NB4 (cell line): ENCODE measurements at places on chromosomes 6 and 20.
A peak's percentile ranks its signal among the peaks of the same experiment; 100 is the strongest.

DNA sequence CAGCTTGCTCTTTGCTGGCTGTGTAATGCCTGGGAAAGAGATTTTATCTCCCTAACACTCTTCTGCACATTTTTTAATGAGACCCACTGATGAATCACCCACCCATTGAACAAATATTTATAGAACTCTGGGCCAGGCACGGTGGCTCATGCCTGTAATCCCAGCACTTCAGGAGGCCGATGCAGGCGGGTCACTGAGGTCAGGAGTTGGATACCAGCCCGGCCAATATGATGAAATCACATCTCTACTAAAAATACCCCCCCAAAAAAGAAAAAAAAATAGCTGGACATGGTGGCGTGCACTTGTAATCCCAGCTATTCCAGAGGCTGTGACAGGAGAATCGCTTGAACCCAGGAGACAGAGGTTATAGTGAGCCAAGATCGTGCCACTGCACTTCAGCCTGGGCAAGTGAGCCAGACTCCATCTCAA is 82.1 kb upstream of the SIRPA start:
- DNase-seq, result no peak

- no peak for DNase-seq
Measured at GRCh38 chr6:72946774-72947173, 278.5 kb downstream of the KHDC1L start.

- DNase-seq, result no peak
Measured at GRCh38 chr6:37050854-37051137, 45.3 kb downstream of the FGD2 start.

DNA sequence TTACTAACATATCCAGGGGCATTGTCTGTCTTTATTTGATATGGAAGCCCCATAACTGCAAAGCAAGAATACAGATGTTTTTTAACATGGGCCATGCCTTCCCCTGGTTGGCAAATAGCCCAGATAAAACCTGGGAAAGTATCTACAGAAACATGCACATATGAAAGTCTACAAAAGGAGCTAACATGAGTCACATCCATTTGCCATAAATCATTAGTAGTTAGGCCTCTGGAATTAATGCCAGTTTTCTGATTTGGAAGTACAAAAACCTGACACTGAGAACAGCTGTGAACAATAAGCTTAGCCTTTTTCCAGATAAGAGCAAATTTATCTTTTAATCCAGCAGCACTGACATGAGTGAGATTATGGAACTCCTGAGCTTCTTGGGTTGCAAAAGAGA is 418.0 kb upstream of the IMPG1 start:
- DNase-seq, result no peak

GRCh38 chr6:98812220-98812619 is 22.2 kb upstream of the POU3F2 start:
- DNase-seq, result no peak

DNA sequence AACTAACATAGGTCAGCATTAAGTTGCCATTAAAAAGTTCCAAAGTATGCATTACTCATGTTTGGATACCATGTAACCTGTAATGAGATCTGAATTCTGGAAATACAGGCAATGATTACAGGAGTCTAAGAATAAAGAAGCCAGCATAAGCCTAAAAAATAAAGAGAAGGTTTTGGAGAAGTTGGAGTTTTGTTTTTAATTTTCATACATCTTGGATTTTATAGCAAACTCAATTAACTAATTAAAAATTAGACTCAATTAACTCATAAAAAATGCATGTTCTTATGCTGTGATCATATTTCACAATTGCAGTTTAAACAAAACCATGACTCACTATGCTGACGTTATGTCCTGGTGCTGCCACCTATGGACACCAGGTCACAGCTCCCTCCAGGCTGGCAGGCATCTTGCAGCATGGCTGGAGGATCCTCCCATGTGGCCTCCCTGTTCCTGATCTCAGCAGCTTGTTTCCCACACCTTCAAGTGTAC is 648.8 kb upstream of the AGPAT4 start:
- peak; percentile 78 for DNase-seq

DNA sequence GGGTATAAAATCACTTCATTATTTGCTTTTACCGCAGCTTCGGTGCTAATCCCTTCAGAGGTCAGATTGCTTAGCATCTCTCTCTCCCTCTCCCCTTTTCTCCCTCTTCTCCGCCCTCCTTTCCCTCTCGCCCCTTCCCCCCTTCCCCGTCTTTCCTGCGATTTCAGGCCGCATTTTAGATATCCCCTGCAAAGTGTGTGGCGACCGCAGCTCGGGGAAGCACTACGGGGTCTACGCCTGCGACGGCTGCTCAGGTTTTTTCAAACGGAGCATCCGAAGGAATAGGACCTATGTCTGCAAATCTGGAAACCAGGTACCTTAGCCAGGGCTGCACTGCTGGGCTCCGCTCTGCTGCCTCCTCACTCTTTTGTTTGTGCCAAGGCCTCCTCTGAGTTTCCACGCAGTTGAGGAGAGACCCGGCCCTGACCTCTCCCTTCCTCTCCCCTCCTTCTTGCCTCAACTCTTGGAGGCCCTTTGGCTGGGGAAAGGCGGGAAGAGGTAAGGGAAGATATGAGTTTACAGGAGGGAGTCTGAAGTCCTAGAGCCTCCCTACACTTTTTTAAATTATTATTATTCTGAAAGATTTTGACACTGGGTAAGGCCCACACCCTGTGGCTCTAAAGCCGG is 5.6 kb downstream of the NR2E1 start:
- DNase-seq, result no peak

DNA sequence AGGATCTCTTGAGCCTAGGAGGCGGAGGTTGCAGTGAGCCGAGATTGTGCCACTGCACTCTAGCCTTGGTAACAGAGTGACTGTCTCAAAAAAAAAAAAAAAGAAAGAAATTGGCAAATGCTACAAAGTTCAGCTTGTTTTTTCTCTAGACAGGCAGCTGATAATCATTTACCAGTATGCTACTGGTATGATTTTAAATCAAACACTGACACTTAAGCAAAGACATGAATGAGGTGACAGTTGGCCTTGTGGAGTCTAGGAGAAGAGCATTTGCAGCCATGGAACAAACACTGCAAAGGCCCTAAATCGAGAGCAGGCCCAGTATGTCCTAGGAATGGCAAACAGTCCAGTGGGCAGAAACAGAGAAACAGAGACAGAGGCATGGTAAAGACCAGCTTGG is 99.7 kb upstream of the CEP85L start:
- no peak for DNase-seq

DNA sequence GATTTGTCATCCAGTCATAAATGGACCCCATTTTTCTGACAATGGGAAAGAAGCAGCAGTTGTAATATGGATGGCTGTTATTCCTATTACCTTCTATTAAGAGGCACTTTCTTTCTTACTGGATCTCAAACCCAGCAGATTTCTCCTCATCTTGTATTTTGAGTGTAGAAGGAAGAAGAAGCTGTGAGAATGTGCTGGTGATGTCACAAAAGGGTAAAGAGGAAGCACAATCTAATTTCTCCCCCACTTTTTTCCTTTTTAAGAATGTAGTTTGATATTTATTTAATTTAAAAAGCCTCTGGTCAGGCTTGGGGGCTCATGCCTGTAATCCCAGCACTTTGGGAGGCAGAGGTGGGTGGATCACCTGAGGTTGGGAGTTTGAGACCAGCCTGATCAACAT is 100.0 kb upstream of the JARID2 start:
- no peak for DNase-seq

DNA sequence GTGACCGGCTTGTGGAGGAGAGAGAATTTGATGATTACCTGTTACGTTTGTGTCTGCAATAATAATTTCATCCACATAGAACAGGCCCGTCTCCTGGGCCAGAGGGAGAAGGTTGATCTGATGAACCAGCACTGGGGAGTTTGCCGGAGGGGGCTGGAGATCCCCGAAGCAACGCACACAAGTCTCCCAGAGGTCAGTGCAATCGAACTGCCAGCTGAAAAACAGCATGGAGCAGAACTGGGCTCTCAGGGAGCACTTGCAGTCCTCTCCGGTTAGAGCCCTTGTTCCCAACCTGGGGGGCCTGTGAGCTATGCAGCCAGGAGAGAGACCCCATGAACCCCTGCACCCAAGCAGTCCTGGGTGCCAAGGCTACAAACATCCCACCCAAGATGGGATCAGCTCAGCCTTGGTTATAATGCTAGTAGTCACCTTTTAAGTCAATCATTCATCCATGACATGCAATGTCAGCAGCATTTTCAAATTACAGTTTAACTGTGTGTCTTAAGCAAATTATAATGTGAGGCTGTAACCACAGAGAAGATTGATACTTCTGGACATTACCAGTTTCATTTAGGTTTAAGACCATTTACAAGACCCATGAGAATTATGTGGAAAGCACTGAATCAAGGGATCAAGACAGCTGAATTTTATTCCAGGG is 34.2 kb downstream of the PKHD1 start:
- no peak for DNase-seq

DNA sequence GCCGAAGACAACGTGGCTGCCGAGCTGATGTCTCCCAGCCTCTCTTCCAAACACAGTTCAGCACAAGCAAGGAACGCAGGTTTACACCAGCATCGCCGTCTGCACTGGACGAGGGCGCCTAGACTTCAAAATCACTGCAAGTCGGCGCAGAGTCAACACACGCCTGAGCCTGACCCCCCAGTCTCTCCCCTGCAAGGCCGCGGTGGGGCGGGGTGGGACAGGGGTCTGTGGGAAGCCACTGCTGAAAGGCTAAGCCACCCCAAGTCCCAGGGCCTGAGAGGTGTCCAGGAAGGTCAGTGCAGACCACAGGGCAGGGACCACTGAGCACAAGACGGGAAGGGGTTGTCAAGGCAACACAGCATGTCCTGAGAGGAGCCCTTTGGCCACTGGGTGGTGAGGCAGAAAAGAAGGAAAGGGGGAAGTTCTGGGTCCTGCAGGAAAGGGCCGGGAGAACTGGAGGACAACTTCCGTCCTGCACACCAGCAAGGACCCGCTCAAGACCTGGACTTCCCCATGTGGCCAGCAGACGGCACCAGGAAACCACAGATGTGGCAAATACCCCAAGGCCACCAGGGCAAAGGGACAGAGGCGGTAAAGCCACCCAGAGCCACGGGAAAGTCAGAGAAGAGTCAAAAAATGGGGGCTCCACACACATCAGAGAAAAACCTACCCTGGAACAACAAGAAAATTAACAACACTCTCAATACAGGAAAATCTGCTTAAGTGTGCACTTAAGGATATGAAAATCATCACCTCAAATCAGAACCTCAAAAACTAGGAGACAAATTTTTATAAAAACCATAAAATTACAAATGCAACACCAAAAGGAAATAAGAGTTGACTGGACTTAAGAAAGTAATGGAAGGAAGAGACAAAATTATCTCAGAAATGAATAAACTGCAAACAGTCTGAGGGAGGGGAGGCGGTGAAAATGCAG is 84.8 kb downstream of the TAF4 start:
- DNase-seq, result peak; percentile 37

DNA sequence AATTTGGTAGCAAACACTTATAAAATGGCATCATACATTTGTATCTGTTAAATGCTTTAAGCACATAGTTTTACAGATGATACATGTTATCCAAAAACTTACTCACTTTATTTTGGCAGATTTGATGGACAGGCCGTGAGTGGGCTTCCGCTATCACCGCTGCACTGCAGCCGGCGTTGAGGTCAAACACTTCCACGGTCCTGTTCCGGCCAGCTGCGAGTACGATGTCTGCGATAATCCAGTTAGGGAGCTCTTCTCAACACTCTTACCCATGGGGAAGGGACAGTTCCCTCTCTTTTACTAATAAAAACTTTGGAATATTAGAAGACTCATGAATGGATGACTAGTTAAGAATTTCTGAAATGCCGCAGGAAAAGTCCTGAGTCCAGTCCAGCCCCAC is 69.0 kb downstream of the WDR27 start:
- no peak for DNase-seq

- DNase-seq, result no peak
Measured at GRCh38 chr20:47816487-47817451, 31.5 kb upstream of the SULF2 start.

DNA sequence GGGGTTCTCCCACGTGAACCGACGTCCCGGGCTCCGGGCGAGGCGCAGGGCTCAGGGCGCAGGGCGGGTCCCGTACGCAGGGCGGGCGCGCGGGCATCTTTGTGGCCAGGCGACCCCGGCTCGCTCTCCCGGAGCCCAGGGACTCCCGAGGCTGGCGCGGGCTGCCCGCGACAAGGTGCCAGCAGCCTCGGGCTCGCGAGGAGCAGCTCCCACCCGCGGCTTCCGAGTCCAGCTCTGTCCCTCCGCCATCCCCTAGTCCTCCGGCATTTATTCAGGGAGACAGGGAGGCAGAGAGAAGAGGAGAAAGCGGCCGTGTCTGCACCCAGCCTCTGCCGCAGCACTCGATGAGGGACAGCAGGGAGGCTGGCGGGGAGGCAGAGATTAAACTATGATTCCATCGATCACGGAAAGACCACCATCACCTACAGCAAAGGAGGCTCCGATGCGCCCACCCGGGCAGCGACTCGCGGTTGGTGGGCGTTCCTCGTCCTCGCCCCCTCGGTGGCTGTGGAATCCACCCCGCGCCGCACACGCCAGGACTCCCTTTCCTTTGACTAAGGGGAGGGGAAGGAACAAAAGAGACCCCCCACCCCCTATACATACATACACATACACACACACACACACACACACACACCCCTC is 1.1 kb downstream of the RGS17 start:
- no peak for DNase-seq

DNA sequence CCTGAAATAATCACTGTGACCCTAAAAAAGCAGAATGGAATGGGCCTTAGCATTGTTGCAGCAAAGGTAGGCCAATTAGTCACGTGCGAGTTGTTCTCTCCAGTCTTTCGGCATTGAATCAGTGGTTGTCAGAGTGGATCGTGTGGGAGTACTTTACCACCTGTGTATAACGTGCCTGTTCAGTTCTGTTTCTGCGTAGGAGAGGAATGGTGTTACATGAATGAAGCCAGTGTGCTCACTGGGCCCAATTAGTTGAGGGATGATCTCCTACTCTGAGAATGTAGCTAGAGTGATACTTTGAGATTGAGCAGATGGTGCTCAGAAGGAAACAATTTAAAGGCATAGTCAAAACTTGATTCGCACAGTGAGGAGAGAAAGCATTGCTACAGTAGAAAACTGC is 72.4 kb upstream of the KIF25 start:
- no peak for DNase-seq

- no peak for DNase-seq
Measured at GRCh38 chr6:30612687-30613248, 4.3 kb downstream of the PPP1R10 start.

DNA sequence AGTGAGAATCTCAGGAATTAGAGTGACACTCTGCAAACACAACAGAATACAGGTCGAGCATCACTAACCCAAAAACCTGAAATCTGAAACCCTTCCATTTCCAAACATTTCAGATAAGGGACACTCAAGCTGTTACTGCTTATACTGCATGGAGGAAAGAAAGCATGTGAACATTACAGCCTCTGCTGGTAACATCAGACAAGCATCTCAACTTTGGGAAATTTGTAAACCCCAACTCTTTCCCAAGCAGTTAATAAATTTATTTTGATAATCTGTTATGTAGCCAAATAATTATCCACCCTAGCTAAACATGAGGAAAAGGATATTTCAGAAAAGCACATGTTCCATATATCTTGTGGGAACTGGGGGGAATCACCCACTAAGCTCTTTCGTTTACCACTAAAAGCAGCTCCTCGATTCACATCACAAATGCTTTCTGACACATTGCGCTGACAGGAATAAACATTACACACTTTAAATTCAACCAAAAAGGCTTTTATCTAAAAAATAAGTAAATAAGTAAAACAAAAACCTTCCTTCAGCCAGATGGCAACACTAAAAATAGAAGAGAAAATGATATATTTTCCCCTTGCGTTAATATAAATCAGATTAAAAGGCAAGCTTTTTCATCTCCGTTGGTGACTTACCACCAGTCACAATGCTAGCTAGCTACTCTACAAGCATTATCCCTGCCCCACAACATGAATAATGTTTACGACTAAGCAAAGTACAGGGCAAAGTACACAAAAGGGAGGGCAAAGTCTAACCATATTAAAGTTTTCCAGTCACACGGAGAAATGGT is 120.8 kb downstream of the MAP7 start:
- no peak for DNase-seq
